Hematopoietic multipotent progenitor cell treated with erythropoietin and hydrocortisone succinate and interleukin-3 and kit ligand, for 8 days (in vitro differentiated cells): ENCODE measurements at places on chromosomes 12 and 14.

GRCh38 chr12:66087365-66087943 is 43.1 kb downstream of the LLPH start:
- peak; percentile 74 for DNase-seq

- no peak for DNase-seq
Measured at GRCh38 chr12:54975875-54976274, 8.7 kb downstream of the TESPA1 start.

DNA sequence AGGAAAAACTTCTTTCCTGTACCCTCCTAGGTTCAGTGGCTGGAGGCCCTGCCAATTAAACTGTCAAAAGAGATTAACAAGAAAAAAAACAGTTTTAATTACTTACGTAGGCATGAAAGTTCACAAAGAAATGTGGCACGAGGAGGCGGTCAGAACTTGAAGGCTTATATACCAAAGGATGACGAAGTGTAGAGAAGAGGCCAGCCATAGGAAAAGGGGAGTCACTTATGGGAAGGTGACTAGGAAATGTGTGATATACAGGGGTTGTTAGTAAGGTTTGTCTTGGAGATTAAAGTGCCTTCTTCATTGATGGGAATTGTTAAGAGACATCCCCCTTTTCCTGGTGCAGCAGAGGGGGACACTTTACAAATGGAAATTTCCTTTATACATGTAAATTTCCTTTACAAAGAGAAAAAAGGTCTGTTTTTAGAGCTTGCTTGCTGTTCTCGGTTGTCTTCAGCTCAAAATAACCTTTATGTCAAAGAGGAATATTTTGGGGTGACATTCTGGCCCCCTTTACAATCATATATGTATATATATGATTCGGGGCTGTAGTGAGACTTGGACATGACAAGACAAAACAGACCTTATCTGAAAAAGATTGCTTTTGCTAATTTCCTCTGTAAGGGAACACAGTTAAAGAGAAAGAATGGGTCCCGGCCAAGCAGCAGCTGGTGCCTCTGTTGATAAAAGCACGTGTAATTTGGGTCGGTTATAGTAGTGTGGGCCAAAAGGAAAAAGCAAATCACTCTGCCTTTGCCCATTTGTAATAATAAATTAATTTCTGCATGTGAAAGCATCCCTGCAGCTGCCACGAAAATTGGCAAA is 38.6 kb downstream of the SYNE2 start:
- no peak for DNase-seq

DNA sequence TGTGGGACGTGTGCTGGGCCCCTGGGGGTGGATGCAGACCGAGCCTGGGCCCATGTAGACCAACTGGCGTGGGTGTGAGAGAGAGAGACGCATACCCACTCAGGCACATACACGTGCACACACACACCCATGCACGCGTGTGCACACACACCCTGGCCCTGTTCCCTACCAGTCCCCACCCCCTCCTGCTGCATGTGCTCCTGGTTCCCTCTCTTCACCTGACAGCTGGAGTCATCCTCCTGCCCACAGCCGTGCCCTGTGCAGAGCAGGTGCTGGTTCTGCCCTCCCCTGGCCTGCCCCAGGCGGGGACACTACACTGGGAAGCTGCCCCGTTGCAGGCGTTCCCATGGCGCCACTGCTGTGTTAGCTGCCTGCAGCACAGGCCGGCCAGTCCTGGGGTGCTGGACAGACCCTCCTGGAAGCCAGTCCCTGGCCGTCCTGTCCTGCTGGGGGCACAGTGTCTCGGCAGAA is 18.5 kb downstream of the PACS2 start:
- no peak for DNase-seq
